RWPE2 (cell line): ENCODE measurements at places on chromosomes 5 and 9.

DNA sequence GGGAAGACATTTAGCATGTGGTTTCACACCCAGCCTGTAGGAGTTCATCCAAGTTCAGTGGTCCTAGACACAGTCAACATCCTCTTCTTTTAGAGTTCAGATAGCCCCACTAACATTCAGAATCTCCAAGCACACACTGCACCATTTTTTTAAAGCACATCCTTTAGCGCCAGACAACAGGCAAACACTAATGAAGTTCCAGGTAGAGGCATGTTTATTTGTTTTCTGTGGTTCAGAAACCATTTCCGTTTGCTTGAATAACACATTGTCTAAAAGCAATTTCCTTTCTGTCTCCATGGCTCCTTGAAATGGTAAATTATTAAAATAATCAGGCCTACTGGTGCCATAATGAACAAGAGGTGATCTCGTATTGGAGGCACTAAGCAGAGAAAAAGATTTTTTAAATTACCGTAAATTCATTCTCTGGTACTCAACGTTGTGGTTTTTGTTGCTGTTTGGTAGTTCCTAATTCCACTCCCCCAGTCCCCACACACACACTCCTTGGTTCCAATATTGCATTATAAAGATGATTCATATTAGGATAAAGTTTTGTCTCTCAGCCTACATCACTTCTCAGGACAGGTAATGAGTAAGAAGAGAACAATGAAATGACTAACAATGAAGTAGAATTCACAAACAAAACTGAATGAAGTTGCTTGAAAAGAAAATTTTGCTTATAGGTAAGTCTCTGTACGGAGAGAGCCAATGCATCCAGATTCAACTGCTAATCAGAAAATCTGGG, 153.1 kb downstream of the PCSK1 start:
- H3K4me3 ChIP-seq, result no peak overlapping the region
- no peak for DNase-seq
- peak overlapping the region; percentile 93 for H3K27ac ChIP-seq

GRCh38 chr5:174084691-174085154, 39.2 kb downstream of the NSG2 start:
- H3K27ac ChIP-seq, result no peak overlapping the region
- H3K36me3 ChIP-seq, result no peaks in the 10 kb centered on the region
- no peaks in the 10 kb centered on the region for H3K27me3 ChIP-seq
- H3K4me3 ChIP-seq, result no peak overlapping the region

DNA sequence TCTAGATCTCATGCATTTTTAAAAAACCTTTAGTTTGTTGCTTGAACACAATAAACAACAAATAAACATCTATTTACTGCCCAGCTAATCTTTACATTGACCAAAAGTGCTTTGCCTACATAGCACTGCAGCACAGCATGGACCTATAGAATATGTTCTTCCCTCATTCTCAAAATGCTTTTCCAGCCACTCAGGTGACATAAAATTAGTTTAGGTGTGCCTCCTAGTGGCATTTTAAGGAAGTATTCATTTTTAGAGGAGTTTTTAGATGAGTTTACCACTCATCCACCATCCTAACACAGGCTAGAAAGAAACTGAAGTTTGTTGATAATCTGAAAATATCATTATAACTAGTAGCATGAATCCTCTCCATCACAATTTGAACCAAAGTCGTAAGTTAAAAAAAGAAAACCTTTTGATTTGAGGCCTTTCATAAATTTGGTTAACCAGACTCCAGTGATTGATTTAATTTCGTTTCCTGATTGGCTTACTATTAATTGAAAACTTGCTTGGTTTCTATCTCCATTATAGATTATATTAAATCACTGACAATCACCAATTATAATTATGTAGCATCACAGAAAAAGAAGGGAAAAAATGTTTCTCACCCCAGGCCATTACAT, 12.6 kb downstream of the PLGRKT start:
- no peaks in the 10 kb centered on the region for H3K4me1 ChIP-seq
- H3K27me3 ChIP-seq, result no peaks in the 10 kb centered on the region
- H3K4me3 ChIP-seq, result no peak overlapping the region
- no peak for DNase-seq
- H3K36me3 ChIP-seq, result peaks cover 4% of the 10 kb centered on the region; the same call in 1 of the 2 replicates

DNA sequence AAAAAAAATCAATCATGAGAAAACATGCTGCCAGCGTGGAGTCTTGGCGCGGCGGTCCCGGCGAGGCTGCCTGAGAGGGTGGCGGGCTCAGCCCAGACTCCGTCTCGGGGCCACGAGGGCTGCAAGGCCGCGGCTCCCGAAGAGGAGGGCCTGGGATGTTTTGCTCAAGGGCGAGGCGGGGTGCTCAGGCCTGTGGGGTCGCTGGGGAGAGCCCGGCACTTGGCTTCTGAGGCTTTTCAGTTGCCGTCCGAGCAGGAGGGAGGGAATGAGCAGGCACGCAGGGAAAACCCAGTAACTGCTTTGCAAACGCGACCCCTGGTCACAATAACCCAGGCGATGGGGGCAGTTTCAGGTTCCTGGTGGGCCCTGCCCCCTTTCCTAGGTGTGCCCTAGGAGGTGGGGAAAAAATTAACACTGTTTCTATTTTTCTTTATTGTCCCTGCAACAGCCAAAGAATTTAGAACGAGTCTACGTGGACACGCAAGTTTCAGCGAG, 3.2 kb upstream of the IRX2 start:
- H3K4me1 ChIP-seq, result peaks cover 28% of the 10 kb centered on the region
- DNase-seq, result no peak
- no peaks in the 10 kb centered on the region for H3K27me3 ChIP-seq
- no peak overlapping the region for H3K27ac ChIP-seq
- peaks cover 1% of the 10 kb centered on the region for H3K36me3 ChIP-seq

GRCh38 chr9:133102190-133103021, 18.6 kb downstream of the RALGDS start:
- H3K27ac ChIP-seq, result no peak overlapping the region
- H3K36me3 ChIP-seq, result peaks cover 60% of the 10 kb centered on the region
- H3K27me3 ChIP-seq, result no peaks in the 10 kb centered on the region
- H3K4me3 ChIP-seq, result no peak overlapping the region

GRCh38 chr5:98940581-98940980, 11.8 kb upstream of the CHD1 start:
- no peak overlapping the region for H3K27ac ChIP-seq
- H3K4me1 ChIP-seq, result peaks cover 7% of the 10 kb centered on the region
- H3K36me3 ChIP-seq, result no peaks in the 10 kb centered on the region
- no peak overlapping the region for H3K4me3 ChIP-seq

GRCh38 chr5:23084815-23085214, 231.7 kb upstream of the CDH12 start:
- H3K4me1 ChIP-seq, result no peaks in the 10 kb centered on the region
- no peaks in the 10 kb centered on the region for H3K27me3 ChIP-seq
- no peak overlapping the region for H3K27ac ChIP-seq
- no peak for DNase-seq
- no peak overlapping the region for H3K4me3 ChIP-seq

DNA sequence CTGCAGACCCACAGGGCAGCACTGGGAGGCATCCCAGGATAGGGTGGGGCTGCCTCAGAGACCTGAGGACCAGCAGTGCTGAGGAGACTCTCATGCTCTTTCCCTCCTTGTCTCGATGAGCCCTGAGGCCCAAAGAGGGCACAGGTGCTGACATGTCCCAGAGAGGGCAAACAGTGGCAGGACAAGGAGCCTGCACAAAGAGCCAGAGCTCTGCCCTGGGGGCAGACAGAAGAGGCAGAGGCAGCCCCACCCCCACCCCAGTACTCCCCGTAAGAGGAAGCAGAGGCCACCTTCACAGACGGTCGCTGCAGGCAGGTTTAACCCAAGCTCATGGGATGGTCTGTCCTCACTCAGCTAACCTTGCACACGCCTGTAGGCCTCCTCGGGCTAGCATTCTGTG, 29.4 kb upstream of the TTLL11 start:
- no peak for DNase-seq
- H3K27ac ChIP-seq, result no peak overlapping the region

- H3K4me3 ChIP-seq, result no peak overlapping the region
- no peak for DNase-seq
- H3K27me3 ChIP-seq, result no peaks in the 10 kb centered on the region
- peaks cover 38% of the 10 kb centered on the region for H3K4me1 ChIP-seq
Observed at GRCh38 chr5:39076757-39077728, 2.8 kb upstream of the RICTOR start.
